Frontal cortex (tissue), 4 donors: ENCODE measurements at places on chromosomes 12 and 14.
A peak's percentile ranks its signal among the peaks of the same experiment; 100 is the strongest.

DNA sequence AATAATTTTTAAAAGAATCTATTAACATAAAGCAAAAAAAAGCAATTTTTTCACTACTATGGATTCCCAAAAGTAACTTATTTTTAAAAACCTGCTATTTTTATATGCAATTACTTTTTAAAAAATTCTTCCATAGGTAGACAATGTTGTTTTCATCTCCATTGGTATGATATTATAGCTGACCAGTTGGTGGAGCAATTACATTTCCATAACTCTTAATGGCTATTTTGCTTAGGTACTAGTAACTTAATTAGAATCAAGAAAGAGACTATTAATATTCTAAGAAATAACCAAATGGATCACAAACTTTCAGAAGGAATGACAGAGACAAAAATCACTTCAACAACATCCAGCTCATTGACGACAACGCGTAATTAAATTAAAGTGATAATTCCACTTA is 64.7 kb upstream of the PTCSC3 start:
- DNase-seq = no peak

DNA sequence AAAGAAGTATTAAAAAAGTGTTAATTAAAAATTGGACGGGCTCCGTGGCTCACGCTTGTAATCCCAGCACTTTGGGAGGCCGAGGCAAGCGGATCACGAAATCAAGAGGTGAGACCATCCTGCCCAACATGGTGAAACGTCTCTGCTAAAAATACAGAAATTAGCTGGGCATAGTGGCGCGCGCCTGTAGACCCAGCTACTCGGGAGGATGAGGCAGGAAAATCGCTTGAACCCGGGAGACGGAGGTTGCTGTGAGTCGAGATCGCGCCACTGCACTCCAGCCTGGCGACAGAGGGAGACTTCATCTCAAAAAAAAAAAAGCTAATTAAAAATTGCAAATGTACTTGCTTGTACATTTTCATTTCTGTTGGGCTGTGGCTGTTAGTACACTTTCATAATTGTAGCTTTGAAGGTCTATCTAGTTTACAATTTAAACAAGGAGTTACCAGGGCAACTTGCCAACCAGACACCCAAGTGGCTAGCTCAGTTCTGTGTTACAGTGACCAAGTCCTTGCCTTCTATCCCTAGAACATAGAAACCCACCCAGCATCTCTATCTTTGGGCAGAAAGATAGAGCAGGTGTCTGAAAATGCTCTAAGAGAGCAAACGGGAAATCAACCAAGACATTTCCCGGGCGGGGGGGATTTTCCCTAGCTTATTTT is 1.2 kb downstream of the COA8 start:
- DNase-seq = no peak

- DNase-seq = no peak
Observed at GRCh38 chr14:22448035-22448904, 140.8 kb downstream of the DAD1 start.

- no peak for DNase-seq
Observed at GRCh38 chr14:106141242-106142220, 615.1 kb downstream of the TMEM121 start.

DNA sequence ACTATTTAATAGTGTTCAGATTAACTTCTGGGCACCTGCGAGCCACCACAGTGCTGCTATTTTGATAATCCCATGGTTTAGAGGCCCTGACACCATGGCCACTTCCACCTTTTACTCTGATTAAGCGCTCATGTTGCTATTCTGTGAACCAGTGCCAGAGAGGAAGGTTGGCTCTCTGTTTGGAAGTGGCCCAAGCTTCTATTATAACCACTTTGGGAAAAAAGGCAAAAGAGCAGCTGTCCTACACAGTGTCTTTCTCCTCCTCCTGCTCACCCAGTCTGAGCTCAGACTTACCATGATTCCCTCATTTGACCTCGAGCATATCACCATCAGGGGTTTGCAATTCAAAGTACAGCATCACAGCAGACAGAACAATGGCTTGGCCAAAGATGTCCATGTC is 23.3 kb downstream of the DYRK2 start:
- no peak for DNase-seq

DNA sequence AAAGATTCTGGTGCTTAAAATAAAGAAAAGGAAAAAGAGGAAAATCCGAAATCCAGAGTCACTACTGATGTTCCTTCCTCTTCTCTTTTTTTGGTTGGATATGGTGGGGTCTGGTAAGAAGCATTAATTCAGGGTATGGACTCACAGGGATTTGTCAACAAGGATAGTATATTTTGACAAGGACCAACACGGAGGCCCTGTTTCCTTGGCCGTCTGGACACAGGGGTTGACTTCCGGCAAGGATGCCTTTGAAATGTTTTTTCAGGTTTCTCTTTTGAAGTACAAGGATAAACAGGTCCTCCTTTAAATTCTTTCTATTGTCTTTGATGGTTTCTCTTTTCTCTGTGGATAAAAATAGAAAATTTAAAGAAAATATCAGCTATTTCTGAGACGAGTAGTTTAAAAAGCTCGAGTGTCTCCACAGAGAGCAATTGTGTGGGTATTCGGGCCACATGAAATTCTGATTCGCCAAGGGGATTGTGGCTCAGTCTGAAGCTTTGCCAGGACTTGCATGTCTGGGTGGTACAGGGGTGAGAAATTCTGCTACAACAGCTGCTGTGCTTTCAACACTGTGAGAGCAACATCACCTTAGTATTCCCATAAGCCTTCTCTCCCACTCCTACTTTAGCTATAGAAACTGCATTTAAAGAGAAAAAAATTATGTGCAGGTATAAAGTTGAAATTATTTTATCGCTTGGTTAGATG is 88.5 kb upstream of the CSRP2 start:
- no peak for DNase-seq

GRCh38 chr14:24378981-24379906 is 11.3 kb downstream of the NFATC4 start:
- DNase-seq = no peak

- DNase-seq = no peak
Observed at GRCh38 chr12:108327621-108328344, 11.3 kb downstream of the CMKLR1 start.

- no peak for DNase-seq
Observed at GRCh38 chr12:76270657-76271358, 77.4 kb downstream of the BBS10 start.

DNA sequence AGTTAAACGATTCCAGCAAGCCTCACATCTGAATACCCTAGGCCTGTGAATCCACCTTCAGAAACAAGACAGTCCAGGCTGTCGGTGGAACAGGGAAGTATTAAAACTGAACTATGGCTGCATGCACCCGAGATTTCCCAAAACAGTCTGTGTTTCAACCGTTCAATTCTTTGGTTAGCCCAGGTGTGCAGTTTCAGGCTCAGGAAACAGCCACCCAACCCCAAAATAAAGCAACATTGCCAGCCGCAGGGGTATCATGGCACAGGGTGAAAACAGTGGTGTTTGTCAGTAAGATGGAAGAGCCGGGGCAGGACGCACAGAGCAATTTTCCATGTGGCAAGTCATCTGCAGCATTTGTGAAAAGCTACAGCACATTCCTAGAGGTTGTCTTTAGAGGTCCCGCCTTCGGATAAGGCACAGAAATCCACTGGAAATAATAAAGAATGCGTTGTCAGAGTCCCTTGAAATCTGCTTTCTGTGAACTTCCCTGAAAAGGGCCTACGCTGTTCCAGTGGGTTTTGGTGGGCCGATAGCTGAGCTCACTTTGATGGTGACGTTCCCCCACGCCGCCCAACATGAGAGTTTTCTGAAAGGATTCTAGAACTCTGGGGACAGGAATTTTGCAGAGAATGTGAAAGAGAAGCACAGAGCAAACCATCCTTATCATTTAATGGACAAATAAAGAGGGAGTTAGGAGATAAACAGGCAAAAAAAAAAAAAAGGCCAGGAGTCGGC is 84.9 kb downstream of the BCL11B start:
- no peak for DNase-seq

DNA sequence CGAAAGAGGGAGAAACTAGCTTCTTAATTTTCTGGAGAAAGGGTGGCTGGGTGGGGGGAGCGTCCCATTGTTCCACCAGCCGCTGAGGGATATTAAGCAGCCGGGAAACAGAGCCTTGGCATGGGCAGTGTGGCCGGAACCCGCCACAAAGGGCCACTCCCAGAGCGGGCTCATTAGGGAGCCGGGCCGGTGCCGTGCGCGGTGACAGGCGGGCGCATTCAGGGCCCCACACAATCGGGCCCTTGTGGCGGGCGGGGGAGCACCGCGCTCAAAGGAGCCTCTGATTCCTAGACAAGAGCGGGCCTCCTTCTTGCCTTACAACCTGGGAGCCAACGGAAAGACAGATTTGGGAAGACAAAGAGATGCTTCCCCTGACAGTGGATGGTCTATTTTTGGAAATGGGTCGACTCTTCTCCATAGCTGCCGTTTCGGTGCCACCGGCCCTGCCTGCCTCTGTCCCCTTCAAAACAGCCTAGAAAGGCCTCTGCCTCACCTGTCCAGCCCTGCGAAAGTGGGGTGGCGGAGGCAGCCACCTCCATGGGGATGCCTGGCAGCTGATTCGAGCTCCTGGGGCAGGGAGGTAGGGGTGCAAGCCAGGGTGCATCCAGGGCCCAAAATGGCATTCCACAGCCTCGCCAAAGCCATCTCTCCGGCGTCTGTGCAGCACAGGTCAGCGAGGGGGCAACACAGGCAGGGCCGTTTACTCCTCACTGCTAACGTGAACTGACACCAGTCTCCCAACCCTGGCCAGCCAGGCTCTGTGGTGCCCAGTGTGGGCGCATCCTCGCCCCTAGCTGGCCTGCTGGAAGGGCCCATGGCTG is 10.9 kb downstream of the CCDC85C start:
- peak; percentile 69 for DNase-seq

DNA sequence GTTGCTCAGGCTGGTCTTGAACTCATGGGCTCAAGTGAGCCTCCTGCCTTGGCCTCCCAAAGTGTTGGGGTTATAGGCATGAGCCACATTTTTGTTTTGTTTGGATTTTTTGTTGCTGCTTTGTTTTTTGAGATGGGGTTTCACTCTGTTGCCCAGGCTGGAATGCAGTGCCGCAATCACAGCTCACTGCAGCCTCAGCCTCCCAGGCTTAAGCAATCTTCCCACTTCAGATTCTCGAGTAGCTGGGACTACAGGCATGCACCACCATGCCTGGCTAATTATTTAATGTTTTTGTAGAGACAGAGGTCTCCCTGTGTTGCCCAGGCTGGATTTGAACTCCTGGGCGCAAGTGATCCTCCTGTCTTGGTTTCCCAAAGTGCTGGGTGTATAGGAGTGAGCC is 5.7 kb upstream of the PLEK2 start:
- DNase-seq = no peak

DNA sequence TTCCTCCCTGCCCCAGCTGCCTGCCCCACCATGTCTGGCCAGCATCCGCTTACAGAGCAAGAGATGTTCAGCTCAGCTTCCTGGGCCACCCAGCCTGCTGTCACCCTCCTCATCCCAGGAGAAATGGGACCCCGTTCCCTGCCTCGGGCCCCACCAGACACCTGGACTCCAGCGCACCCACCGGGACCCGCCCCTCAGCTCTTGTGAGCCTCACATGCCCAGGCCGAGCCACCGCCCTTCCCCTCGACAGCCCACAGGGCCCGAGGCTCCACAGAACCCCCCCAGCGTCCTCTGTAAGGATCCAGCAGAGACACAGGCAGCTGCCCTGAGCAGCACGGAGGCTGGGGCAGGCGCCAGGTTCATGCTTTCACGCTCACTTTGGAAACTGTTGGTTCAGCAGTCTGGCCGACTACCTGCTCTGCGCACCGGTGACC is 18.4 kb upstream of the C14orf180 start:
- no peak for DNase-seq

- DNase-seq = peak; percentile 14
Observed at GRCh38 chr12:13233830-13234641, 37.5 kb downstream of the EMP1 start.

GRCh38 chr12:45468751-45469615 is 253.1 kb downstream of the ANO6 start:
- DNase-seq = no peak

DNA sequence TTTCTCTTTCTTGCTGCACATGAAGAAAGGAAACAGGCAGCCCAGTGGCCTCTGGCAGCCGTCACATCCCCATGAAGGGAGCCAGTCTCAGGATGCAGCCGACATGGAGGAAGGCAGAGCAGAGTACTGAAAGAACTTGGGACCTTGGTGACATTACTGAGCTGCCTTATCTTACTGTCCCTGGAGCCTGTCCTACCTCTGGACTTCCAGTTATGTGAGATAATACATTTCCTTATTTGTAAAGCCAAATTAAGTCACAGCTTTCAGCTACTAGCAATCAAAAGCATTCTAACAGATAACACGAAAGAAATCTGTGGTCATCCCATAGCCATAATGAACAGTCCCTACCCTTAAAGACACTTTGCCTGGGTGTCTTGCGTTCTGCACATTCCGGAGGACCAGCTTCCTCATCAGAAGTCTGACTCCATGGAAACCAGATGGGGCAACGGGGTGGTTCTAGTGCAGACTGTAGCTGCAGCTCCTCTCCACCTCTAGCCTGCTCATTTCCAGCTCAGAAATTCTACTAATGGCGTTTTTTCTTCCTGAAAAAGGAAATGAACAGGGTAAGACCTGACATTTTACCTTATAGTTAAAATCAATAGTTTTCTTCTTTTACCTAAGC is 7.8 kb upstream of the EGLN3 start:
- DNase-seq = no peak

GRCh38 chr12:50057000-50057841 is at the start of gene ASIC1:
Gene ASIC1, plus strand, starts transcription at chr12:50057596. Its CDS starts 1,171 bp downstream, at chr12:50058767.
- peak; percentile 79 for DNase-seq

GRCh38 chr14:58850011-58850410 is 212.2 kb downstream of the DACT1 start:
- no peak for DNase-seq

GRCh38 chr12:95390192-95390591 is 83.8 kb upstream of the METAP2 start:
- no peak for DNase-seq

DNA sequence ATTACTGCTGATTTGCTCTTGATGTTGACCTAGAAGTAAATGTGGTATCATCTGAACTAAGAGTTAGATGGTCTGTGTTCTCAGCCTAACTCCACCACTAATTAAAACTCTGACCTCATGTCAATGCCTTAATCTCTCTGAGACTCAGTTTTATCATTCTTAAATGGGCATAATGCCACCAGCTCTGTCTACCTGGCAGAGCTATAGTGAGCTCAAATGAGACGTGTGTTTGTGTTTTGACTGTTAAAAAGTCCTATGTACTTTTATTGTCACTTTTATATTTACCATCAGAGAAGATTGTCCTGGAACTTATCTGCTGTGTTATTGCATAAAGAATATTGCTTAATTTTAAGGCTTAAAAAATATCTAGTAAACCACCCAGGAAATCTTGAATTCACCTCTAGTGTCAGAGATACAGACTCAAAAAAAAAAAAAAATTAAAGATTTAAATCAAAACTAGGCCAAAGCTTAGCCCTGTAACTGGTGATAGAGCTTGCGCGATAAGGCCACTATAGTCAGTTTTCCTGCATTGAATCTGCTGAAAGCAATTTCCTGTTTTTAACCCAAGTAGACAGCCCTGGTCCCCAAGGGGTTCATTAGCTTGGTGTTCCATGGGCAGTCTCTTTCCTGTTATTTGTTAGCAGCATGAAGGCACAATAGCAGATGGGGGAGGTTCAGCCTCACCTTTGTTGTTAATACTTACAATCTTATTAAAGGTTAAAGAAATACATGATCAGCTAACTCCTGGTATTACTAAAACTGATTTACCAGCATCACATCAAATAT is 261.8 kb downstream of the ATP23 start:
- DNase-seq = no peak

- no peak for DNase-seq
Observed at GRCh38 chr14:103928011-103928890, at the start of gene TDRD9. Gene TDRD9, plus strand, starts transcription at chr14:103928456. Its CDS starts 54 bp downstream, at chr14:103928510.
